Stimulated activated CD4-positive, alpha-beta T cell treated with anti-CD3 and anti-CD28 coated beads, Interleukin-12 subunit alpha, Interleukin-12 subunit beta, amount 100 ng/mL, for 4 hours (primary cell): ENCODE measurements at places on chromosomes 4 and X.

DNA sequence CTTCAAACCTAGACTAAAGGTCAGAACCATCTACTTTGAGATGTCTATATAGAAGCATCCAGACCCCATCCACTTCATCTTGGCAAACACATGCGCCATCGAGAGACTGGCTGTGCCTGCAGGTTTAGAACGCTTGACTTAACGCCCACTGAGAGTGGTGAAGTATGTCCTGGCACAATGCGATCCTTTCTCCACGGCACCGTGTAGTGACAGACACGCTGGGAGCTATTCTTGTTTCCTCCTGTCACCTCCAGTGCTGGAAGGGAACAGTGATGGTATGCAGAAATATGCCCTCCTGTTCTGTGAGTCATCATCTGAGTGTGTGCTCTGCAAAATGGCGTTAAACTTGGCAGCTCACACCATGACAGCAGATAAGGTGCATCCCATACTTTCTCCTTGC, 330.2 kb downstream of the NLGN4X start:
- no peak for DNase-seq

- DNase-seq, result no peak
Observed at GRCh38 chrX:68463880-68464279, 30.6 kb upstream of the OPHN1 start.

DNA sequence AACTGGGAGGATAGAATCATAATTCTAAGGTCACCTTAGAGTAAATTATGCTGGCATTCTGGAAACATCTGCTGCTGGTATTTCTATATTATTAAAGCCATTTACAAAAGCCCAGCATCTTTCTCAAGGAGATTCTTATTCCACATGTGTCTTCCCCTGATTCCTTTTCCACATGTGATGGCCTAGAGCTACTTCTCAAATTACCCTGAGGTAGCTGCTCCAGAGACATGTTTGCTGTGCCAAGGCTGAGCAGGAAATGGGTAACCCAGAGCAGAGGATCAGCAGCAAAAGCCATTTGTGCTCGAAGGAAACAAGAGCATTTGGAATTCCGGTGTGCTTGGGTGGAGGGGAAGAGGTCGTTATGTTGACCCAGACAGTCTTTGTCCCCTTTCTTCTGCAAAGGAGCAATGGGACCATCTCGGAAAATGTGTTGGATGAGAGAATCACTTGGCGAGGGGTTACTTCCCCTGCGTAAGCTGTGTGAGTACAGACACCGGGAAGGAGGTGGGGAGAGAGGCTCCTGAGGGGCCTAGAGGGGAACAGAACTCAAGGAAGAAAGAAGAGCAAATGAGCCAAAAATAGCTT, 24.6 kb downstream of the TSC22D3 start:
- no peak for DNase-seq

- DNase-seq, result no peak
Observed at GRCh38 chrX:132470179-132470578, 18.7 kb downstream of the MBNL3 start.

- no peak for DNase-seq
Observed at GRCh38 chr4:112859456-112860184, 189.8 kb upstream of the ANK2 start.

DNA sequence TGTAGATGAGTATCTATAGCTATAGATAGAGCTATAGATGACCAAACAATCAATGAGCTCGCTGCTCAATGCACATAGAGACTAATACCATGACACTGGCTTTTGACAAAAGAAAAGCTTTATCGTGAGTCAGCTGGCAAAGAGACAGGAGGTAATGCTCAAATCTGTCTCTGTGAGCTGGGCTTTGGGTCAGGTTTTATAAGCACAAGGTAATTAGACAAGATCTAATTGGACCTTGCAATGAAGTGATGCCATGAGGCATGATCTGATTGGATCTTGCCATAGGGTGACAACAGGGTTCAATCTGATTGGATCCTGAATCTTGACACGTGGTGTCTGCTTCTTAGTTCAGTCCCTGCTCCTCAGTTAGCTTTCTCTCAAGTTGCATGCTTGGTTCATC, 180.7 kb upstream of the MXRA5 start:
- no peak for DNase-seq

GRCh38 chr4:41215969-41216293, 1.6 kb upstream of the APBB2 start:
- DNase-seq, result no peak

DNA sequence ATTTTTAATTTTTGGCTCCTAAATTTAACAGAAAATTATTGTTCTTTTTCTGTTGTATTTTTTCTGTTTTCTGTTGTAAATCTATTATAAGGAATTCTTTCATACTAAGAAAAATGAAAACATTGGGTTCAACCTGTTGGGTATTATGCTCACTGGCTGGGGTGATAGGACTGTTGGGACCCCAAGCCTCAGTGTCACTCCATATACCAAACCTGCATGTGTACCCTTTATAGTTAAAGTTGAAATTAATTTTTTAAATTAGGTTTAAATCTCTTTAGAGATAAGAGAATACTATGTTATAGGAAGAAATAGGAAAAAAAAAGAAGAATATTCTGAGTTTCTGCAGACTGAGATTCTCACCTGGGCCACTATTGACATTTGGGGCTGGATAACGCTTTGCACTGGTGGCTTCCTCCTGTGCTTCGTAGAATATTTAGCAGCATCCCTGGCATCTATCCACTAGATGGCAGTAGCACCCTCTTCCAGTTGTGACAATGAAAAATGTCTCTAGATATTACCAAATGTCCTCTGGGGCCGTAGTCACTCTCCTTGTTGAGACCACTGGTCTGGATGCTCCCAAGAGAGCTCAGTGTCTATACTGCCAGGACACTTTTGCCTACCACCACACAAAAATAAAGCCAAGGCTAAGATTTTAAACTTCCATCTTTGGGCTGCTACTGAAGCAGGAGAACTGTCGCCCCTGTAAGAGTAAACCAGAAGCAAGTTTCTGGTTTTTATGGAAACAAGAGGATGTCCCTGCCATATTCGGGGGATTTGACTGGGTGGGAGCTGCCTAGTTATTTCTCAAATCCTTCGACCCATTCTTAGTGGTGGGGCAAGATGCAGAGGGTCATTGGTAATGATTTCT, 22.4 kb upstream of the CLTRN start:
- DNase-seq, result peak; percentile 18

DNA sequence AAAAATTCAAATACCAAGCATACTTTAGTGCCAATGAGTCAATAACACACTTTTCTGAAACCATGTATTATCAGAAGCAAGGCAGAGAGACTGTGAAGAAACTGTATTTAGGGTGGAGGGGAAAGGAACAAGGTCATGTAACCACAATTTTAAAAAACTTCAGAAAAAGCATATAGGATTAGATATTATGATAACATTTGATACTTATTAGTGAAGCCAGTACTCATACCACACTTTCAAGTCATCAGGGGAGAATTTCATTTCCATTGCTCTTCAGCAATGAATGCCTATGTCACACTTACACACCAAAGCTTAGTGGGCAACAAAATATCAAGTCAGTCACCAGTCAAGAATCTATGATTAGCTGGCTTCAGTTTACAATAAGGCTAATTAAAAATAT, 602.2 kb downstream of the IL15 start:
- no peak for DNase-seq

DNA sequence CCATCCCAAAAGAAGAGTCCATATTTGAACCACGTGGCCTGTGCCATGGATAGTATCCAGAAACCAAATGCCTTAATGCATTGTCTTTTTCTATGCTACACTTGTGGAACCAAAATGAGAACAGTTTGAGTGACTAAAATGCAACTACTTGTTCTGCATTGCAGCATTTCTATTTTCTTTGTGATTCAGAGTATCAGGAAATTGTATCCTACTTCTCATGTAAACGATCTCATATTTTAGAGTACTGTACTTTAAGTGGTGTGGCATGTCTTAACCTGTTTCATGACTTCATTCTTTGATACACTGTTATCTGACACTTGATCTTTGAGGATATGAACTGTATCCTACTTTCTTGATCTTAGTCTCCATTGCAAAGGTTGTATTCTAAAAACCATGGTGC, 167.2 kb upstream of the WDR1 start:
- no peak for DNase-seq

DNA sequence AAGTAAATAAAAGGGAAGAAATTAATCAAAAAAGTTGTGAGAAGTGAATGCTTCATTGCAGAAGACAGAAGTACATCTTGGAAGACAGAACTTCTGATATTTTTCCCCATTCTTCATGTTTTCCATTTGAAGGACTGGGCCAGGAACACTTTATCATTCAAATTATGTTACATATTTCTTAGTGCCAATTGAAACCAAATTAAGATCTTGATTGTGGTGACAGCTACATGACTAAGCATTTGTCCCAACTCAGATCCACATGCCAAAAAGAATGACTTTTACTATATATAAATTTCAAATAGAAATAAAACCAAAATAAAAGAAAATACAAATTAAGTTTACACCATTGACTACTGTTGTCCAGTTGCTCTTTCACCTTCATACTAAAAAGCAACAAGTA, 14.0 kb upstream of the FGF5 start:
- DNase-seq, result no peak

DNA sequence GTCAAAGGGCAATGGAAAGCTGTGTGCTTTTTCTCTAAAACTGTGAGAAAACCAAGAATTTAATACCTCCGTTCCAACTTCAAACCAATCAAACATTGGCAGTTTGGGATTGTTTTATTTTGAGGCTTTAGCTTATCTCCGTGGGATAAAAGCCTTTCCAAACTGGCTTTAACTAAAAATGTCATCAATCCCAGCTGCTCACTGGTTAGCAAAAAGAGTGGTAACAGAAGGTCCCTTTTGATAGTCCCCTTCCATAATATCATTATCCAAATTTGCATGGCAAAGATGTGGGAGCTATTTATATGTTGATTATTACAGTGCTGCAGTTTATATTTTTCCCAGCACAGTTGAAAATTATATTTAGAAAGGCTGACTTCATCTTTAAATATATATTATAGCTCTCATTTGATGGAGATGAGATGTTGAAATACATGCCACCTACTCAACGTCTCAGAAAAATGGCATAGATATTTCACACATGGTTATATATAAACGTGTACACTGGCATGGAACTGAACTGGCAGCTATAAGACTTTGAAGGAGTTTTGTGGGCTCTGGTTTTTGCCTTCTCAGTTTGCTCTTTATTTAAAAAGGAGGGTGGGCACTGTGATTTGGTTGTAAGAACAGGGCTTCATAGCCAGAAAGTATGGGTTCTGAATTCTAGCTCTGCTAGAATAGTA, 707.1 kb upstream of the SLIT2 start:
- DNase-seq, result no peak

GRCh38 chr4:180058691-180059215, 2184.4 kb upstream of the TENM3 start:
- no peak for DNase-seq

DNA sequence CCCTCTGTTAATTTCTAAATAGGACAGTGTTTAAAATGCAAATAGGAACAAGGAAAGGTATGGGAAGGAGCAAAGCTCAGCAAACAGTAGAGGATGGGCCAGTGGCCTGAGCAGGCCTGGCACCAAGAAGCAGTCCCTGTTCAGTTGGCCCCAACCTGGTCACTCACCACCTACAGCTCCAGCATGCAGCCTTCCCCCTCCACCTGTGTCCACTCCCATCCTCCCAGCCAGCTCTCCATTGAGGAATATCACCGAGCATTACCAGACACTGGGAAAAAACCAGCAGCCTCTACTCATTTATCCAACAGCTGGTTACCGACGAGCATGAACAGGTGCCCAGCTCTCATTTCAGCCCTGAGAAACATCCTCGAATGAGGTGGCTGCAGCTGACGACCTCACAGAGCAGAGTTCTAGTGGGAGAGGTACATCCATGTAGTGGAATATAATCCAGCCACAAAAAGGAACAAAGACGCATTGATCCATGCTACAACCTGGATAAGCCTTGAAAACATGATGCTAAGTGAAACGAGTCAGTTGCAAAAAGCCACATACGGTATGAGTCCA, 25.6 kb downstream of the CD99L2 start:
- no peak for DNase-seq

DNA sequence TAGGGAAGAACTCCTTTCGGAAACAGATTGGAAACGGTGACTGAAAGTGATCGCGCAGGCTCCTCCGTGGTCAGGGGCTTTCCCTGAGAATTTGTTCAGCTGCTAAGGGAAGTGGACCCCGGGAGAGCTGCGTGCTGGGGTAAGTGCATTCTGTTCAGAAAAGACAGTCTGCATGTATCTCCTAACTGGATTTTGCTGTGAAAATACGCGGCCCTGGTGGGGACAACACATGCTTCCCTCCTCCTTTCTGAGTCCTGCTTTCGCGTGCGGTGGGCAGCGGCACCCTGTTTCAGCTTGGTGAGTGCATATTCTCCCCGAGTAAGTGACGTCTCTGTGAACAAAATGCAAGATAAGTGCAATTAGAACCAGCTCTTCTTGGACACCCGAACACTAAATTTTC, 195.6 kb downstream of the STIM2 start:
- no peak for DNase-seq

DNA sequence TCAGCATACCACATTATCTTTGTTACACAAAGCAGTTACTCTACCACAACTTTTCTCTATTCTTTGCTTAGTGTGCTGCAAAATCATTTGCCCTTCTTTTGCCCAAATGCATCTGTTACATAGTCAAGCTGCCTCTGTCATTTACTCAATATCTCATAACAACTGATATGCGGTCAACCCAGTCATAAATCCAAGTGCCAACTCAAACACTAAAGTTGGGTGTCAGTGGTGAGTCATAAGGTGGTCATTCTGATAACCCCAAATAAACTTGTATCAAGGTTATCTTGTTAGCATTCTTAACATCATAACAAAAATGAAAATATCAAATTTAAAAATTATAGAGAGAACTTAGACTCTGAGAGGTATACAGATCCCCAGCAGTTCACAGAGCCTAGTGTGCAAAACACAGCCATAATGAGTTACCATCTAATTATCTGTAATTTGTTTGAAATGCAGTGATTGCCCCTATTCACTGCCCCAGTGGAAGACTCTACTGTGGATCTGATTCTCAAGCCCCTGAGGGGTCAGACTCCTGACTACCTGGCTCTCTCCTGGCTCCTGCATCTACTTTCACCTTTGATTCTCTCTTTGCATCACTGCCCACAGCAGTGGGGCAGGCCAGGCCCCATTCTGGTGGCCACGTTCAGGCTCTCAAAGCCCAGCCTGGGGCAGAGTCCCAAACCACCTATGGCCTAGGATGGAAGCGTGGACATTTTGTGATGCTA, 29.2 kb downstream of the TBC1D9 start:
- DNase-seq, result no peak

GRCh38 chrX:46263494-46263893, 281.7 kb downstream of the ZNF674 start:
- no peak for DNase-seq

DNA sequence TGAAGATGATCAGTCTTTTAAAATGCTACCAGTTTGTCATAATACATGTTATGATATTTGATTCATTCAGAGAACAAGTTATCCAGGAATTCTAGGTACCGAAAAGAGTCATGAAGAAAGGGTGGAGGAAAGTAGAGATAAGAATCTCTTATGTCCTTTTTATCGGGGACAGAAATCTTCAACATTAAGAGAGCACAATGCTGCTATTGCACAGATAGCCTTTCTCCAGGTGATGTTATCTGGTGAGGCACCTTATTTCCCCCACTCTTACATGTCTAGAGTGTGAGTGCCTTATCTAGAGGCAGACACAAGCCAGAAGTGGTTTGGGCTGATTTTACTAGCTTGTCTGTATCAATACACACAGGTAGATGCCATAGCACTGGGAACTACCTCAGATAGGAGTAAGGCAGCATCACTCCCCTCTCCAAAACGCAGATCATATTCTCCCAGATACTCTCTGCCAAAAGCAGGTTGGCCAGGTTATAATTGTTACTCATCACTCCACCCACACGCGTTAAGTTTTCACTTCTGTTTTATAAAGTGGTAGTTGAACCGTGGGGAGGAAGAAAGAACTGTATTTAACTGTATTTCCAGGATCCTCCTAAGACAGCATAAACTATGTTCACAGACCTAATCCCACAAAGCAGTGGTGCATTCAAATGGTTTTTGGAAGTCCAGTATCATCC, 38.4 kb downstream of the AREG start:
- DNase-seq, result no peak
